ENCODE measurements at places on chromosomes 4 and X.

GRCh38 chr4:544386-545105 lies 31.5 kb downstream of the TMEM271 start:
- no peak for DNase-seq

- no peak for DNase-seq
Measured at GRCh38 chrX:12228862-12229261, 90.6 kb downstream of the FRMPD4 start.

DNA sequence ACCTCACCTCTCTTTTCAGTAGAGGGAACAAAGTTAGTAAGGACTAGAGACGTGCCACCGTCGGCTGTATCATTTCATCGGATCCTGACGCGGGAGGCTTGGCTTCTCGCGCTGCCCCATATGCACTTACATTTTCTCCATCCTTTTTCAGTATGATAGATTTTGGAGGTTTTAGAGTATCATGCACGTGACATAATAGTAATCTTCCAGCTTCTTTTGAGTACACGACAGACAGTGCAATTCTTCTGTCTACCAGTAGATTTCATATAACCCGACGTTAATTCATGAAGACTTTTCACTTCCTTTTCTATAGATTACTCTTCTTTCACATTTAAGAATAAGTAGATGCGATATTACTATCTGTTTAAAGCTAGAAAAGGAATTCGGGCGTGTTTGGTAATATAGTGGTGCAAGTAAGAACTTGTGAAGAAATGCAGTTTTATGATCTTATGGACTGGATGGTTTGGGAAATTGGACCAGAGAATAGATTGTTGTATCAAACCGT lies 1.0 kb downstream of the CDS1 start:
- DNase-seq, result no peak

DNA sequence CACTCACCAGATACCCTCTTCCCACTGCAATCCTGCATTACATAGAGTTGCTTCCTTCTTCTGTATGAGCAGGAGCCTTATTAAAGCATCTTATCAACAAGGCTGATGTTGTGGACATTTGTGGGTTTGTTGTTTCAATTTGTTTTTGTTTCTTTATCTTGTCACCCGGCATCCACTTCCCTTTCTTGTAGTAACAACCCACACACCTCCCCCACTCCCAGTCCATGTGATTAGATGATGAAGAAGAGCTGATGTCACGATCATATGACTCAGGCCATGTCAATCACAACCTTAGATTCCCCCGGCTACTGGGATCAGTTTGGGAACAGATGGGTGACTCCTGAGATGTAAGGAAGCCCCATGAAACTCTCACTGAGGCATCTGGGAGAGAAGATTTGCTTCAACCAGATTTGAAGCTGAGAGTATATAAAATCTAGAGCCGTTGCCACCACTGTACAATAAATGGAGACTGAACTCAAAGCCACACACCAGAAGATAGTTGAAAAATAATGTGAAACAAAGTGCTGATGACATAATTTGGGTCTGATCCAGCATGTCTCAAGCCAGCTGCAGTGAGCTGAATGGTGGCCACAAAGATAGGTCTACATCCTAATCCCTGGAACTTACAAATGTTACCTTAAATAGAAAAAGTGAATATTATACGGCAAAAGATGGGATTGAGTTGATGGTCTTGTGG lies 34.1 kb upstream of the SRD5A3 start:
- DNase-seq, result no peak

GRCh38 chr4:48343551-48343950 lies 2.2 kb downstream of the SLAIN2 start:
- no peak for DNase-seq

All from AG09319 (cell line).